ENCODE measurements at places on chromosomes 7 and 10.

DNA sequence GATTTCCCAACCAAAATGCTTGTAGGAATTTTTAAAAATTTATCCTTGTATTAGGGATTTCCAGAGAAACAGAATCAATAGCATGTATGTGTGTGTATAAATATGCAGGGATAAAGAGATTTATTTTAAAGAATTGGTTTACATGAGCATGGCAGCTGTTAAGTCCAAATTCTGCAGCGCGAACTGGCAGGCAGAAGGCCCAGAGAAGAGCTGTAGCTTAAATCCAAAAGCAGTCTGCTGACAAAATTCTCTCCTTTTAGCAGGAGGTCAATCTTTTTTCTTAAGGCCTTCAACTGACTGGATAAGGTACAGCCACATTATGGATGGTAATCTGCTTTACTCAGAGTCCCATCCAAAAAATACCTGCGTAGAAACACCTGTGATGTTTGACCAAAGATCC lies 42.0 kb downstream of the PRR15 start:
- no peak for DNase-seq

GRCh38 chr7:45525057-45525456 lies 49.1 kb upstream of the ADCY1 start:
- no peak for DNase-seq

DNA sequence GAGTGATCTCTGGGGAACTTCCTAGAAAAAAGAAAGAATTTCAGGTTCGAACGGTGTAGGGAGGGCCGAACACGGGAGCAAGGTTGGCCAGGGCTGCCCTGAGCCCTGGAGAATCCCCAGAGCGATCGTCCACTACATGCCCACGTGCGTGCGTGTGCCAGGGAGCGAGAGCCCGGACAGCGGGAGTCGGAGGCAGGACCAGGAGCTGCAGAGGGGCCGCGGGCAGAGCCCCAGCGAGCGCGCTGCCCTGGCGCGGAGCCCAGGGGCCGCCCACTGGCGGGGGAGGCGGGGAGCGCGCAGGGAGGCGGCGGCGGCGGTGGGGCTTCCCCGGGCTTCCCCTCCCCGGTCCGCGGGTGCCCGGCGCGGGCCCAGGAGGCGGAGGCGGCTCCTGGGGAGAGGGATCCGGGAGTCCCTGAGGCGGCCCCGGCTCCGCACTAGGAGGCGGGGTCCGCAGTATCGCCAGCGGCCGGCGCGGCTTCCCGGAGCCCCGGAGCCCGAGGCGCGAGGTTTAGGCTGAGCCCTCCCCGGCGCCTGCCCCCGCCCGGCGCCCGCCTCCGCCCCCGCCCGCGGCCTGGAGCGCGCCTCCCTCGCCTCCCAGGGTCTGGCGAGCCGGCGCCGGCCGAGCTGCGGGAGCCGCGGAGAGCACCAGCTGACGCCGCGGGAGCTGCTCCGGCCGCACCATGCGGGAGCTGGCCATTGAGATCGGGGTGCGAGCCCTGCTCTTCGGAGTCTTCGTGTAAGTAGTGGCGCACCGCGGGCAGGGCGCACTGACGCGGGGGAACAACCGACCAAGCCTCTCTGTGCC lies at the start of gene PLPP4:
PLPP4 (plus strand) TSS at position 602 of the 805 bp plus-strand sequence; CDS start at position 681, 79 bp downstream.
- no peak for DNase-seq

DNA sequence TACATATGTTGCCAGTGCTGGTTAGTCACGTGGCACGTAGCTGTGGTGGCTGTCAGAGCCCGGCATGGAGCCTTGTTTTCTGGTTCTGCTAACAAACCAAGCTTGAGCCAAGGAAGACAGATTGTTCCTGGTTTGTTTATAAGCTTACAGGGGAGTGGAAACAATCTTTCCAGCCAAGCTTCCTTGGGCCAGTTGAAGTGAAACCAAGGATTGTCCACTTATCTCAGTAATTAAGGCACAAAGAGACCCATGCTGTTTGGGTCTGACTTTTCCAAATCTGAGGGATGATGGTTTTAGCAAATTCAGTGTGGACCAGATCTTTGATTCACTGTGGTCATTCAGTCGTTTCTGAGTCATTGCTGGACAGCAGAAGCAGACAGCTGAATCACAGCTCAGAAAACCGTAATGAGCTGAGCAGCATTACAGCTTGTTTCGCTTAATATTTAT lies 297.3 kb upstream of the COBL start:
- DNase-seq = no peak

DNA sequence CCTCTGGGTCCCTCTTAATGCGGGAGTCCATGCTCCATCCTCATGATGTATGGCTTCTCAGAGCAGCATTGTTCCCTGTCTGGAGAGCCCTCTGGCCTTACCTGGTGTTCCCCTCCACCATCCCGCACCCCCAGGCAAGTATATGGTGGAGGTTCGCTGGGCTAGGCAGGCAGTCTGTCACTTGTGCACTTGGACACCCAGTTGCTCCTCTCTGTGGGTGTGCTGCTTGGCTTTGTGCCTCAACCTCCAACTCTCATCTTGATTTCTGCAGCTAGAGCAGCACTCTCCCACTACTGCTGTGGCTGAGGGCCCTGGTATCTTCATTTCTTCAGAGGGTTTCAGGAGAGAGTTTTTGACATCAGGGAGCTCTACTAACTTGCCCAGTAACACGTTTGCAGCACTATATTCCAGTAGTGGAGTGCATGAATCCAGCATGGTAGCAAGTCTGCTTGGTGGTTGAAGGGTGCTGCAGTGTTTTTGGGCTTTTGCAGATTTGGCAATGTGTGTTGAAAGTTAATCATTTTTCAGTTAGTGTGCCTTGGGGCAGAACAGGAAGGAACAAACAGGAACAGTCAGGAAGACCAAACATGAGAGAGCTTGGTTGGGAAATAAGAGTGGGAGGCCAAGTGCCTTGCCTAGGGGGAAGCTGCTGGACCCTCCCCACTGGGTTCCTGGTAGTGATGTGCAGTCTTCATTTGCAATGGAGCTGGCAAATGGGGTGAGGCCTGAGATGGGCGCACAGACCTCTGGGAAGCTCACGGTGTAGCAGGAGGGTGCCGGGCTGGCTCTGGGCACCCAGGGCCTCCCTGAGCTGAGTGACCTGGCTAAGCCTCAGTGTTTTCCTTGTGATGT lies 37.4 kb downstream of the TSPAN14 start:
- no peak for DNase-seq

GRCh38 chr7:25429731-25430130 lies 201.4 kb upstream of the NPVF start:
- no peak for DNase-seq

- no peak for DNase-seq
Observed at GRCh38 chr10:74453169-74453568, 302.1 kb downstream of the ADK start.

GRCh38 chr7:27176962-27177794 lies 3.1 kb upstream of the HOXA10 start:
- no peak for DNase-seq

GRCh38 chr7:100413346-100413745 lies 15.2 kb downstream of the ZCWPW1 start:
- DNase-seq = no peak

DNA sequence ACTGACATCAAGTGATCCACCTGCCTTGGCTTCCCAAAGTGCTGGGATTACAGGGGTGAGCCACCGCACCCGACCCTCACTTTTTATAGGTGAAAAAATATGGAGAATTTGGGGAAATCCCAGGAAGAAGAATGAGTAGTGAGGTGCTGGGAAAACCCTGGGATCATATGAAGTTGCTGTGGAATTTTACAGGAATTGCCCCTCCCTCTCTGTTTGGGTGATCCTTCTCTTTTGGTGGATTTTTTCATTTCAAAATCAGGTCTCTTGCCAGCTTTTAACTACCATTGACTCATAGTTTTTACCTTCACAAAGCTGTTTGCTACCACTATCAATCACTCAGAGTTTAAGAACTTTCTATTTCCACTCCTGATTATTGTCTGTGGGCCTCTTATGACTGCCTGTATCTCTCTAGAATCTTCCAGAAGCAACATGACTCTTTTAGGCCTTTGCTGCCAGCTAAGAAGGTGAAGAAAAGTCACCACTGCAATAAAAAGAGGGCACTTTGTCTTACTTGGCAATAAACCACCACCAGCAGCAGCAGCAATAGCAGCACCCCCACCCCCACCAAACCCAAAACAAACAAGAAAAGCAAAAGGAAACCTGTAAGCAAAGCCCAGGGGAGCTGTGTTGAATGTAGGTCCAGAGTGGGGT lies 4.0 kb upstream of the GIMAP8 start:
- no peak for DNase-seq

GRCh38 chr10:83849150-83849549 lies 290.2 kb upstream of the GHITM start:
- no peak for DNase-seq

DNA sequence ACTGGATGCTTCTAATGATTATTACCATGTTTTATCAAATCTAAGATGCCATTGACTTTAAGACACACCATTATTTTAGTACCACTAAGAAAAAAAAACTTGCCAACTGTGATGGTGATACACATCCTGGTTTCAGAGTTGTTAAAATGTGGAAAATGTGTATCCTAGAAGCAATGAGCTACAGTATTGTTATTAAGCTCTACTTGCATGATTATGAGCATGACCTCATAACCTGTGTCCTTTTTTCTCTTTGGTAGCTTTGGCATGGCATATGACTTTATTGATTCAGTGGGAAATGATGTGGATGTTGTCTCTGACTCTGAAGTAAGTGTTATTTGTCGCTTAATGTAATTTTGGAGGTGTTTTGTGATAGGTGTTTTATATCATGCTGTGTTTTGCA lies 3.3 kb downstream of the EDRF1 start:
- DNase-seq = no peak

GRCh38 chr10:17651896-17652295 lies 7.9 kb downstream of the STAM start:
- no peak for DNase-seq

DNA sequence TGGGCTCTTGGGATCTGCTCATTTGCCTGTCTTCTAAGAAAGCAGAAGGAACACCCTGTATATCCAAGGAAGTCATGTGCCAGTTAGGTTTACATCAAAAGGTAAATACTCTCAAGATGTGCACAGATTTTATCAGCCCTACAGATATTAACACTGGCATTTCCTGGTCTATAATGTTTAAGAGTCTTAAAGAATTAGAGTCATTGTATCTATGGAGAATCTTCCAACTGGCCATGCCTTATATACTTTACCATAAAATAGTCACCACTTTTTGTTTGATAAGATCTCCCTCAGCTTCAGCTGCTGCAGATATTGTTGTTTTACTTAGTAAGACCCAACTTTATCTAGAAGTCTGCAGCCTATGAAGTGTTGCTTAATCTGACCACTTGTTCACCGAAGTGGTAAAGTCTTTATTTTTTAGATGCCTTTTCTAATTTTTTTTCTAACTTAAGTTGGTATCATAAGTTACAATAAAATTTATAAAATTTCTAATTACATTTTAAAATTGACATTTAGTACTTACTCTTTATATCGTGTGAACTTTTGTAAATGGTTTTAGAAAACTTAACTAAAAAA lies 58.5 kb downstream of the CPED1 start:
- no peak for DNase-seq

- no peak for DNase-seq
Observed at GRCh38 chr7:82173400-82174021, 270.1 kb downstream of the CACNA2D1 start.

DNA sequence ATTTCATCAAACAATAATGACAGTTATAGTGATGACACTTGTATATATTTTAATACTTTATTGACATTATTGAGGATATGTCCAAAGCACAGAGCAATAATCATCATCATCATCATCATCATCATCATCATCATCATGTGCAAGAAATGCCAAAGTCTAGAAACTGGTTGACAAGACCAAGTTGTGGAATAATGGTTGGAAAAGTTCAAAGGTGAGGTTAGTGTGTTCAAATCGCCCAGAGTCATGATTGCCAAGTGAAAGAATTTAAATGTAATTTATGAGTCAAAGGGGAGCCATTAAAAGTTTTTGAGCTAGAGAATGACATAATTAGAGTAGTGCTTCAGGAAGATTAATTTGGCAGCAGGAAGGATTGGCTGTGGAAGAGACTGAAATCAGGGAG lies 852.4 kb downstream of the SORCS1 start:
- DNase-seq = no peak

GRCh38 chr7:111261496-111261895 lies 170.6 kb downstream of the LRRN3 start:
- DNase-seq = no peak

- no peak for DNase-seq
Observed at GRCh38 chr7:73577627-73578341, 595 bp downstream of the TBL2 start.

DNA sequence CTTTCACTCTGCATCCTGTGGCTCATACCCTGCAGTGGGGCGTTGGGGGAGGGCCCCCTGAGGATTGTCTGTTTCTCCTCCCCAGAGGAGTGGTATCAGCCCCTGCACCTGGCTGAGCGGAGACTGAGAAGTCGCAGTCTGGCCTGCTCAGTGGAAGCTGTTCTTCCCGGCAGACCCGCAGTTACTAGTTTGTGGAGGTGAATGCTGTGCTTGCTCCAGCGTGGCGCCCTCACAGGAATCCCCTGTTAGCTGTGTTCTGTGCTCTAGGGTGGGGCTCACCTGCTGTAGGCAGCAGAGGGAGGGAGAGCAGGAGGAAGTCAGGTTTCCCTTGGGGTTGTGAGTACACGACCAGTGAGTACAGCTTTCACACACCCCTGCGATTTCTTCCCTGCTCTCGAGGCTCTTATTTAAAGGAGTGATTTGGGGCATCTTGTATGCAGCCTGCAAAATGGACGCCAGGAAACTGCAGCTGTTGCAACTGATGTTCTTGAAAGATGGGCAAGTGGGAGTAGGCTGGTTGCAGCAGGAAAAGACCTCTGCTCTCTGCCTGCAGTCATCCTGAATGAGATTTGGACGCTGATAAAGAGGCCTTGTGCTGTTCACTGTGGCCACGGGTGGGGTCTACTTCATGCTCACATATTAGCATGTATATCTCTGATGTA lies 66.4 kb downstream of the HK1 start:
- no peak for DNase-seq

DNA sequence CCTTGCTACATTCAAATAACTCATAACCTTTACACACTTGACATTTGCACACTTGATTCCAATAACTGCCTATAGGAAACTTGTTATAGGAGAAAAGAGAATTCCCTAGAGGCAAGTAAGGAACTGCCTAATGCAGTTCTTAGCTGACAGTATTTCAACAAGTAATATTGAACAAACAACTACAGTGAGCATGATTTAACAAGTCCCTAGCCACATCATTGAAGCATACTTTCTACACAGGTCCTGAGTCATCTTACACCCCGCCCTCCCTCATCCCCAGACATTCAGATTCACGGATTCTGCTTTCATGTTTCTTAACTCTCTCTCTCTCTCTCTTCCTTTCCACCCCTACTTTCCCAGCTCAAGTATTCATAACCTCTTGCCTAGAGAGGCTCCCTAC lies 153.5 kb downstream of the LSM5 start:
- no peak for DNase-seq

GRCh38 chr10:67115972-67116371 lies 190.1 kb downstream of the LRRTM3 start:
- no peak for DNase-seq

GRCh38 chr7:142832417-142832816 lies 22.5 kb upstream of the EPHB6 start:
- no peak for DNase-seq

All from stimulated activated CD4-positive, alpha-beta T cell treated with anti-CD3 and anti-CD28 coated beads, TNF-alpha, amount 100 ng/mL, for 1 hour (primary cell).